ENCODE measurements at places on chromosomes 2 and 18.
A peak's percentile ranks its signal among the peaks of the same experiment; 100 is the strongest.

DNA sequence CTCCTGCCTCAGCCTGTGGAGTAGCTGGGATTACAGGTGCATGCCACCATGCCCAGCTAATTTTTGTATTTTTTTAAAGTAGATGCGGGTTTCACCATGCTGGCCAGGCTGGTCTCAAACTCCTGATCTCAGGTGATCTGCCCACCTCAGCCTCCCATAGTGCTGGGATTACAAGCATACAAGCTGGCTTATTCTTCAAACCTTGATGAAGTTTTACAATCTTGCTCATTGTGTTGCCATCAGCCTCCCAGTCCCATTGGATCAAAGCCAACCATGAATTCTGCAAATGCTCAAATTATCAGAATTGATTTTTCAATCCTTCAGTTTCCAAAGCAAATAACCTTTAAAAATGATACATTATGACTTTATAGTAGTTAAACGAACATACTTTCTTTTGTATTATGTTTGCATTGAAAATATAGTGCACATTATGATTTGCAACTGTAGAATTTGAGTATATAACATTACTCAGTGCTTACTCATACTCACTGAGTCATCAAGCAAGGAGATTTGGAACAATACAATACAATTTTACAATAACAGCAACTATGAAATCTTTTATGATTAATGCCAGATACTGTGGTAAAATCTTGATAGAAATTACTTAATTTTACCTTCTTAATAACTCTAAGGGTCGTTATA is 1491.9 kb upstream of the CELF4 start:
- DNase-seq, result peak; percentile 90

- DNase-seq, result no peak
Measured at GRCh38 chr2:67038195-67038594, 358.9 kb upstream of the ETAA1 start.

DNA sequence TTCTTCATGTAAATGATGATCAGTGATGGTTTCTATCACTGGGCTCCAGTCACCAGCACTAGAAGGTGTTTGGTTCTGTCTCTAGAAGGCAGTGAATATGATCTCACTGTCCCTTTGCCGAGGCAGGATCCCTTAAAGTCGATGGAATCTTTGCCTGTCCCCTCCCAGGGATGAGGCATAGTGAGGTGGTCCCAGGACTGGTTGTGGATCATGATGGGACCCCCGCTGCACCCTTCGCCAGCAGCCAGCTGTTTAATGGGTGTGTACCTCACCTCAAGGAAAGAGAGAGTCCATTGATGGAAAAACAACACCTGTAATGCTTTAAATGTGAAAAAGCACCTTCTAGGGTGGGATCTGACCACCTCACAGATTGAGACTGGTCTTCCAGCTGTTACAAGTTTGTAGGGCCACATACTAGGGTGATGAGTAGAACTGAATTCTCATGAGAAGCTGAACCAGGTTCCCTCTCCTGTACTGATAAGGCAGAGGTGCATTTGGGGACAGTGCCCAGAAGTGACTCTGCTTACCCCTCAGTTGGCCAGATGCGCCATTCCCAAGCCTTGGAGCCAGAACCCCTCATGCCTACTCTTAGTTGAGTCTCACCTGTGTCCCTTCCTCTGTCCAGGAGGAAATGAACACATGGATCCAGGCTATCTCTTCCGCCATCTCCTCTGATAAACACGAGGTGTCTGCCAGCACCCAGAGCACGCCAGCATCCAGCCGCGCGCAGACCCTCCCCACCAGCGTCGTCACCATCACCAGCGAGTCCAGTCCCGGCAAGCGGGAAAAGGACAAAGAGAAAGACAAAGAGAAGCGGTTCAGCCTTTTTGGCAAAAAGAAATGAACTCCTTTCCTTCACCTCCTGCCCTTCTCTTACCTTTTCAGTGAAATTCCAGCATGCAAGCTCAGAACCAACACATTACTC is 55.5 kb upstream of the EML6 start:
- no peak for DNase-seq

DNA sequence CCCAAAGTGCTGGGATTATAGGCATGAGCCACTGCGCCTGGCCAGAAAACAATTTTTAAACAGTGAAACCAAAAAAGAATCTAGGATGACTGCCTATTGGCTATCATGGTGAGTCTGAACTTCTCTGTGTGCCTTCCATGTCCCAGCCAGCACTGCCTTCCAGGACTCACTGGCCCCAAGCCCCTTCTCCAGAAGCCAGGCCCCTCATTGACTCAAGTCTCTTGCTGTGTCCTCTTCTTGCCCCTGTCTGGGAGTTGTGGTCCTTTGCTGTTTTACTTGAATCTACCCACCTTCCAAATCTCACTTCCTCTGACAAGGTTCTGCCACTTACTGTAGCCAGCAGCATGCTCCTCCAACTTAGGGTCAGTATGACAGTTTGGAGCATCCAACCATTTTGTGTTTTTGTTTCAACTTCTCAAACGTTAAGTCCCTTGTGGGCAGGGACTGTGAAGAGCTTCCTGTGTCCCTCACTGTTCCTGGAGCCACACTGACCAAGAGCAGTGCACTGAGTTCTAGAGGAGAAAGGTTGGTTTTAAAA is 41.7 kb downstream of the ST3GAL5 start:
- no peak for DNase-seq

GRCh38 chr18:53443336-53443735 is 781.1 kb downstream of the MBD2 start:
- no peak for DNase-seq

DNA sequence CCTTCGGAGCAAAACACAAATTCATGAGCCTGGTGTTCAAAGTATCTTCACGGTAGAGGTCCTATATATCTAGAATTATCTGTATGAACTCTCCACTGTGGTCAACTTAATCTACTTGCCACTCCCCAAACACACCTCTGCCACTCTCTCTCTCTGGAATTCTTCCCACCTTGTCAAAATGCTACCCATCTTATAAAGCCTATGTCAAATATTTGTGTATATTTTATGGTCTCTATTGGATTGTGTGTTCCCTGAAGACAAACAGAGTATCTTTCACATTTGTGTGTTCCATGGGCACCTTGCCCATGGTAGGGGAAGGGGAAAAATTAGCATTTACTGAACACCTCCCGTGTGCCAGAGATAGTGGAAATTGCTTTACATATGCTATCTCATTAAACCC is 83.2 kb upstream of the ATL2 start:
- DNase-seq, result no peak

DNA sequence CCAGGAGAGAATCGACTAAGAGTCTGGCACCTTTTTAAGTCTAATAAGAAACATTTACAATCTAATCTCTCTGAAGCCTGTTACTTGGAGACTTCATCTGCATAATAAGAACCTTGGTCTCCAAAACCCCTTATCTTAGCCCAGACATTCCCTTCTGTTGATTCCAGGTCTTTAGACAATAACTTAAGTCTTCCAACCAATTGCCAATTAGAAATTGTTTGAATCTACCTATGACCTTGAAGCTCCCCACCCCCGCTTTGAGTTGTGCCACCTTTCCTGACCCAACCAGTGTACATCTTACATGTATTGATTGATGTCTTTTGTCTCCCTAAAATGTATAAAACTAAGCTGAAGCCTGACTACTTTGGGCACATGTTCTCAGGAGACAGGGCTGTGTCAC is 49.5 kb upstream of the DTNA start:
- no peak for DNase-seq

GRCh38 chr2:61995515-61995914 is 90.0 kb downstream of the COMMD1 start:
- no peak for DNase-seq

- DNase-seq, result no peak
Measured at GRCh38 chr2:172106108-172106961, 3.6 kb upstream of the DLX2 start.

DNA sequence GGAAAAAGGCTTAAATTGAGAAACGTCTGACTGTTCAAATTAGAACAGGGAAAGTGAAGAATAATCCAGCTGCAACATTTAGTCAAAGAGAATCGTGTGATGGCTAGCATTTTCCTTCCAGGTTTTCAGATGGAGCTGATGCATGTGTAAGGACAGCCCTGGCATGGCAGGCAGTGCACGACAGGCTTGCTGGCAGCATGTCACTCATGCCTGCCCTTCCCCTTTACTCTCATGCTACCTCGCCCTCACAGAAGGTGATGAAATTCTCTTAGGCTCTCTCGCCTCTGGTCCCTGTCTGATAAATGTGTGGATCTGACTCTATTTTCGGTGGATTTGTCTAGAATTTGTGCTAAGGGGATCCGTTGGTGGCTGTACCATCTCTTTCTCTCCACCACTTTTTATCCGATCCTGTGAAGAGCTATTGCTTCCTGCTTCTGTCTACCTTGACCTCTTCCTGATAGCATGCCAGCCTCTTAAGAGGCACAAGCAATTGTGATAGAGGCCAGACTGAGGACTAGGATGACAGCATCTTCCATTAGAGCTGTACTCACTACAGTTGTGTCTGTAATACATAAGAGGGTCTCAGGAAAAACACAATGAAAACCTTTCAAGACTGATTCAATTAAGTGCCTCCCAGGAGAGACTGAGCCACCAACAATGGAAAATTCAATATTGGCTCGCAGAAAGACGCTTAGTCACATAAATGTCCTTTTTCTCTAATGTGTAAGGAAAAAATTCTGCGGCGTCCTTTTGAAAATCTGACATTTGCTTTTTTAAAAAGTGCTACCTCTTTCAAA is 65.6 kb upstream of the NOSTRIN start:
- DNase-seq, result no peak

GRCh38 chr2:143171817-143172216 is 42.6 kb downstream of the ARHGAP15 start:
- DNase-seq, result peak; percentile 8

DNA sequence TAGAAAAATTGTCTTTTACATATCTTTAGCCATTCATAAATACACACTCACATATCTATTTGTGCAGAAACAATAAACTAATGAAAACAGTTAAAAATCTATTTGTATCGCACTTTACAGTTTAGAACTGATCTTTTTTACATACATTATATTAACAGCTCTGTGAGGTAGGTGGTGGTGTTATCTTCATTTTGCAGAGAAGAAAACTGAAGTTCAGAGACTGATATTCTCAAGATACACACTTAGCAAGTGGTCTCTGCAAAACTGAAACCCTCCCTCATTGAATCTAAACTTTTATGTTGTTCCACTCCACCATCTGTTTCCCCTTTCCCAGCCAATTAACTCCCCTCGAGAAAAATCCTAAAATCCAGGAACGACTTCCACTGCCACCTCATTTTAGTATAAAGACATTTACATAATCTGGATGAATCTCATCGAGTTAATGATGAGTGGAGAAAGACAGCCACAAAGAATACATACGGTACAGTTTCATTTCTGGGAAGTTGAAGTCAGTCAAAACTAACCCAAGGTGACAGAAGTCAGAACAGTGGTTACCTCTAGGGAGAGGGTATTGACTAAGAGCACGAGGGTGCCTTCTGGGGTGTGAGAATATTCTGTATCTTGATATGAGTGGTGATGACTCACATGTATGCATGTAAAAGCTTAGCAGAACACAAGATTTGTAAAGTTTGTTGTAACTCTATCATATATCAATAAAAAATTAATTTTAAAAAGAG is 524.2 kb upstream of the TCF4 start:
- peak; percentile 85 for DNase-seq

DNA sequence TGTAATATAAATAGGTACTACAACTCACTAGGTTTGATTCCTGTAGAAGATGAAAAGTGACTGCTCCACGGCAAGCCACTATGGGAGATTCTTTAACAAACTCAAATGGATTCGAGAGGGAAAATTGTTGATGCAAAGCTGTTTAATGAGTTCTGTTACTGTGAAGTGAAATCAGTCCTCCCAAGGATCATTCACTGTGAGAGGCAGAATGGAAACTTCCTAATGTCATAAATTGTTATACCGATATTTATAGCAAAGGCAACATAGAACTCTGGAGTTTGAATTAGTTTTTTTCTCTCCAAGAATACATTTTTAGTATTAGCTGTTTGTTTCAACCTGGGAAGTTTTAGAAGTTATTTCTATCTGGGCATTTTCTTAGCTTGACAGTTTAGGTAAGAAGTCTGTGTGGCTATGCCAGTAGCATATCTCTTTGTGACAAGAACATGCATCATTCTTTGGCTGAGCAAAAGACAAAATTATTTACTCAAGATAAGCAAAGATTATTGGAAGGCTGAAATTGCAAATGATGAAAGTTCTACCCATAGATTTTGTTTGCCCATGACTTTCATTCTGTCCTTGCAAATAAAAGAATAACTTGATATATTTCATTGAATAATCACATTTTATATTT is 979.7 kb downstream of the DPP10 start:
- no peak for DNase-seq

GRCh38 chr2:17608251-17608650 is 67.8 kb downstream of the VSNL1 start:
- DNase-seq, result no peak

DNA sequence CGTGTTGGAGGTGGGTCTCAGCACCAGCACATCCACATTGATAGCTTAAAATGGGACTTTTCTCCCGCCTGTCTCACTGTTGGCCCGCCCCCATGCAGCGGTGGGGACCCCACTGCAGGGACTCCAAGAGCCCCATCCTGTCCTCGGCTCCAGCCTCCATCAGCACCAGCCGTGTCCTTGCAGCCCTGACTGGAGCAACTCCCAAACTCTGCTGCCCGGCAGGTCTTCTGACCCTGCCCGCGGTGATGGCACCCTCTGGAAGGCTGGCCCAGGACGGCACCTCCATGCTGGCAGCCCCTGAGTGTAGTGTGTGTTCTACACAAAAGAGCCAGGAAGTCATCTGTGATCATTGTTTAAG is 41.6 kb upstream of the KCNG2 start:
- no peak for DNase-seq

DNA sequence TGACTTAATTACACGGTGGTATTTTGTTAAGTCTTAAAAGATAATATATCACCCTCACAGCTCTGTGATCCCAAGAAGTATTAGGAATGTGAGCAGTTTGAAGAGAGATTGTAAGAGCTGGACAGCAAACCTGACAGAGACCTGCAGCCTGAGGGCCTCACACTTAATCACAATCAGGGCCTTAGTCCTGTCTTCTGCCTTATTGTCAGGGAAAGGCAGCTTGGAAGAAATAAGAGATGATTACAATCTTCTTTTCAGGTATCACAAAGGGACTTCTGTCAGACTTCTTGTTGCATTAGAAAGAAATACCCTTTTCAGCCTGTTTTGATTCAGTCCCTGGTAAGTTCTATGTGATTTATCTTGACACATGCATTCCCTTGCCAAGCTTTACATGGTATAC is 1433.8 kb upstream of the SLC39A10 start:
- DNase-seq, result no peak

GRCh38 chr2:170345607-170346006 is 167.7 kb downstream of the MYO3B start:
- DNase-seq, result no peak

GRCh38 chr2:176704282-176704858 is 435.1 kb downstream of the MTX2 start:
- DNase-seq, result no peak

- no peak for DNase-seq
Measured at GRCh38 chr18:46466234-46467160, 190.5 kb downstream of the LOXHD1 start.

- peak; percentile 98 for DNase-seq
Measured at GRCh38 chr2:207166039-207166348, 246 bp upstream of the KLF7 start.

- DNase-seq, result no peak
Measured at GRCh38 chr2:143682436-143683055, 553.3 kb downstream of the ARHGAP15 start.
